CD4-positive, alpha-beta T cell treated with Interleukin-17A for 1 hour (primary cell): ENCODE measurements at places on chromosomes 5 and 9.
A peak's percentile ranks its signal among the peaks of the same experiment; 100 is the strongest.

DNA sequence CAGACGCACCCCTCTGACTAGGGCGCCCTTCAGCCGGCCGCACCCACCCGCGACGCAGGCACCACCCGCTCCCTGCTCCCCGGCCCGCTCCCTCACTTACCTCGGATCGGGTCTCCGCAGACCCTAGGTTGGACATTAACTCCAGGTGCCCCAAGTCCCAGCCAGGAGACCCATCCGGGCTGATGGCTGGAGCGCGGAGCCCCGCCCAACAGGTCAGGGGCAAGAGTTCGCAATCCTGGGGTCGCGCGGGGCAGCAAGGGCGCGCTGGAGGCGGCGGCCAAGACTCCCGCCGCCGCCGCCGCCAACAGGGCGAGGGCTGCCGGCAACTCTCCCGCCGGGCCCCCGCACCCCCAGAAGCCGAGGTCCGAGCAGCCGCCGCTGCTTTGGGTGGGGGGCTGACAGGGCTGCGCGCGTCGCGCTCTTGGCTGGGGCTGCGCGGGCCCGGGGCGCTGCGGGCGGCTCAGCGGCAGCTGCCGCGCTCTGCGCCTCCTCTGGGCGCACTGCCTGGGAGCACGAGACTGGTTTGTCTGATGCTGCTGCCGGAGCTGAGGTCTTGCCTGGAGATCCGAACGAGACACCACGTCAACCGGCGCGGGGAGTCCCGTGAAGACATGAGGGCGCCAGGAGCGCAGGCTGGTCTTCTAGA, at the start of gene GDNF:
GDNF (minus strand) TSS at position 635 of the 646 bp plus-strand sequence. CDS start 5,245 bp downstream, outside the sequence.
- DNase-seq: no peak

- no peak for DNase-seq
Observed at GRCh38 chr9:115192835-115193525, 75.0 kb upstream of the TNC start.

- no peak for DNase-seq
Observed at GRCh38 chr9:128298535-128299482, 22.7 kb downstream of the SWI5 start.

GRCh38 chr5:156893517-156893916, 43.4 kb downstream of the PPP1R2B start:
- no peak for DNase-seq

DNA sequence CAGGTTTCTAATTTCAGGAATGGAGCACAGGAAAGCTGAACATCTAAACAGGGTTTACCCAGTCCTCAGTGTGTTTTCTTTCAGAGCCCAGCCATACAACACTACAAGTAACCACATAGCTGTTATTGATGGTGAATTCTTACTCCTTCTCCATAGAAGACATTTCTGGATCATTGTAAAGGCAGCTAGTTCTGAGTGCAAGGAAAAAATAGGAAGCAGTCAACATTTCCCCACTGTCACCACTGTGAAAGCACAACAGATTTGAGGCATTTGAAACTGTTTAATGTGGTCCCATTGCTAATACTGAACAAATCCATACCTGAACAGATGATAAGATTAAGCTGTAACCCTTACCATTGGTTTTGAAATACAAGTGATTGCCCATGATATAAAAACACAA, 145.0 kb upstream of the PCA3 start:
- DNase-seq: no peak

GRCh38 chr5:130994496-130995253, 170.4 kb downstream of the HINT1 start:
- no peak for DNase-seq

DNA sequence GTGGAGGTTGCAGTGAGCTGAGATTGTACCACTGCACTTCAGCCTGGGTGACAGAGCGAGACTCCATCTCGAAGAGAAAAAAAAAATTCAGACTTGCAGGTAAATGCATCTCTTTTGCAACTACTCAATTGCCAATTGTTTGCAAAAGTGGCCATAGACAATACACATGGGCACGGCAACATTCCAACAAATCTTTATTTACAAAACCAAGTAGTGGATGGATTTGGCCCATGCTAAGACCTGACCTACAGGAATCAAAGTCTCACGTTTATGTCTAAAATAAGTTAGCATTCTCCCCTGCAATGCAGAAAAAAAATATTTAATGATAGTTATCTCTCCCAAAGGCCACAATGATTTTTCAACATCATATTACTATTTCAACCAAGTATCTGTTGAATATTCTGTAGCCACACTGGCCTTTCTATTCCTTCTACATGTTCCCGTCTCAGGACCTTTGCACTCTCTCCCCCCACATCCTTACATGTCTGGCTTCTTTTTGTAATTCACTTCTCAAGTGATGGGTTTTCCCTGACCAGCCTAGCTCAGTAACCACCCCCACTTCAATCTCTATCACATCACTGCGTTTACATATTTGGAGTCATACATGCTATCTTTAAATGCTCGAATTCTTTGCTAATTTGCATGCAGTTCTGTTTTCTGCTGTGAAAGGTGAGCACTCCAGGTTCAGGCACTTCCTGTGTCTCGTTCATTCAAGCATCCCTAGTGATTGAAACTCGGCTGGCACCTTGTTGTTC, 54.2 kb downstream of the FNBP1 start:
- DNase-seq: peak; percentile 63
